Fibroblast of skin of left quadriceps (primary cell): ENCODE measurements at places on chromosomes 16 and 17.

DNA sequence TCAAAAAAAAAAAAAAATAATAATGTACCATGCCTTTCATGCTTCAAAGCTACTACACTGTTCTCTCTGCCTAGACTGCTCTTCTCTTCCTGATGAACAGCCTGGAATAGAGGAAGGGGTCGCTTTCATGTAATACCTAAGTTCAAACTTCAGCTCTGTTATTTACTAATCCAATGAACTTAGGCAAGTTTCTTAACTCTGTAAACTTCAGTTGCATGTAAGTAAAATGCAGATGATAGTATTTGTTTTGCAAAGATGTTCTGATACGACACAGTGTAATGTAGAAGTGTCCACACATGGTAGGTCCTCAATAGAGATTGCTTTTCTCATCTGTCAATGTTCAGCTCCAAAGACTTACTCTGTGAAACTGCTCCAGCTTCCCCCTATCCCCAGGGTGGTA lies 6.6 kb downstream of the COA3 start:
- no peak for DNase-seq

GRCh38 chr16:58040945-58041627 lies 15.5 kb downstream of the MMP15 start:
- no peak for DNase-seq

DNA sequence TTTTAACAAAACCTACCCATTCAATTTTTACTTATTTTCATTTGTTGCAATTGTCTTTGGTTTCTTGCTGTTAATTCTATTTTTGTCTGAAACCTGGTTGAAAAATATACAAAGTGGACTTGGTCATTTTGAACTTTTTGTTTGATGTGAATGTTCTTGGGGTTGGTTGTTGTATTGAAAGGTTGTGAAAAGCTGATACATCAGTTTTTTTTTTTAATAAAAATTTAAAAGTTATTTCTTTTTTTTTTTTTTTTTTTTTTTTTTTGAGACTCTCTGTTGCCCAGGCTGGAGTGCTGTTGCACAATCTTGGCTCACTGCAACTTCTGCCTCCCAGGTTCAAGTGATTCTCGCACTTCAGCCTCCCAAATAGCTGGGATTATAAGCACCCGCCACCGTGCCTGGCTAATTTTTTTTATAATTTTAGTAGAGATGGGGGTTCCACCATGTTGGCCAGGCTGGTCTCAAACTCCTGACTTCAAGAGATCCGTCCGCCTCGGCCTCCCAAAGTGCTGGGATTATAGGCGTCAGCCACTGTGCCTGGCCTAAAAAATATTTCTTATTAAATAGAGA lies 28.9 kb downstream of the WIPF2 start:
- no peak for DNase-seq

GRCh38 chr16:12796498-12796897 lies 7.2 kb downstream of the CPPED1 start:
- no peak for DNase-seq

GRCh38 chr16:77732241-77732946 lies 10.1 kb downstream of the NUDT7 start:
- DNase-seq = no peak

GRCh38 chr17:40978575-40979151 lies 5.5 kb downstream of the KRT40 start:
- DNase-seq = no peak

GRCh38 chr16:83946781-83947566 lies 6.1 kb upstream of the OSGIN1 start:
- no peak for DNase-seq

GRCh38 chr17:38898291-38898679 lies 27.1 kb upstream of the LASP1NB start:
- DNase-seq = no peak

- no peak for DNase-seq
Observed at GRCh38 chr17:8417806-8418205, 17.9 kb upstream of the NDEL1 start.

DNA sequence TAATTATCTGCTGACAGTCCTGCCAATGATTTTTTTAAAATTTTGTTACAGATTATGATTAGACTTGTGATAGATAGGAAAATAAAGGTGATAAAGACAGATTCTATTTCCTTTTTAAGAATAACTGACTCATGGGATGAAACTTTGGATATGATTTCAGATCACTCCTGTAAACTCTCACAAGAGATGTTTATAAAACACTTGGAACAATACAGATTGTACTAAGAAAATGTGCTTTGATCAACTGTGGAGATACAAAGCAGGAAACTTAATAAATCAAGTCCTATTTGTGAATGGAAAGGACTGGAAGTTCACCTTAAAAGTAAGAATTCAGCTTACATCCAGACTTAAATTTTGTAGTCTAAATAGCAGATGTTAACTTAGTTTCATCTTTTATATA lies 21.4 kb downstream of the MRTFB start:
- no peak for DNase-seq

DNA sequence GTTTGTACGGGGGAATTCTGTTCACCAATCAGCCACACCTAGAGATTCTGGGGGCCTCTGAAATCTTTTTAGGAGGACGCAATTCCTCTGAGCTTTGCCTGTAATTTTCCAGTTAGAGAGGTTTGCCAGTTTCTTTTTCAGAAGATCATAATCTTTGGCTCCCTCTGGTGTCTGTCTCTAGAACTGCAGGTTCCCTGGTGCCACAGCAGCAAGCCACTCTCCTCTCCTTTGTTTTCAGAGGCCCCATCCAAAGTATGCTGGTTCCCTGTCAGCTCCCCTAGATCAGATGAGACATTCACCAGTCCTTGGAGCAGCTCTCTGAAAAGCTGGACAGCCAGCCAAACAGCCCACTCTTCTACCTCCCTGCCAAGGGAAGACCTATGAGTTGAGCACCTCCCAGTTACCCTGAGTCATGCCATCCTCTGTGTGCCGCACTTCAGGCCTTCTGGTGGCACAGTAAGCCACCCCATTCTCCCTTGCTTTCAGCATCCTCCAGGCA lies 36.1 kb downstream of the RNF112 start:
- DNase-seq = peak; percentile 45

GRCh38 chr17:49548506-49549310 lies 27.0 kb upstream of the NXPH3 start:
- DNase-seq = no peak

DNA sequence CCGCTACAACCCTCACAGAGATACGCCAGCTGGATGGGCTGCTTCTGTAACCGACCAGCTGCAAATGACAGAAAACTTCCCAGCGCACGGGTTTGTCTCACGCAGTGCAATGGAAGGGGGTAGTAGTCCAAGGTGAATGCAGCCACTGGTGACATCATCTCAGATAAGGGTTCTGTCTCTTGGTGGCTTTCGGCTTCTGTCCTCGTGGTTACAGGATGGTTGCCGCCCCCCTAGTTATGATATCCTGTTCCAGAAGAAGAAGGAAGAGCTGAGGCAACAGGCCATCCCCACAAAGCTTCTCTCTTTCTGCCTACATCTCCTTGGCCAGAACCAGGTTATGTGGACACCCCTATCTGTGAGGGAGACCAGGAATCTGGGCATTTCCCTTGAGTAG lies 40.3 kb upstream of the BAHCC1 start:
- DNase-seq = no peak

- no peak for DNase-seq
Observed at GRCh38 chr16:12191102-12191501, 214.6 kb downstream of the SNX29 start.

GRCh38 chr17:77439189-77440018 lies 298.6 kb downstream of the SEC14L1 start:
- DNase-seq = no peak

DNA sequence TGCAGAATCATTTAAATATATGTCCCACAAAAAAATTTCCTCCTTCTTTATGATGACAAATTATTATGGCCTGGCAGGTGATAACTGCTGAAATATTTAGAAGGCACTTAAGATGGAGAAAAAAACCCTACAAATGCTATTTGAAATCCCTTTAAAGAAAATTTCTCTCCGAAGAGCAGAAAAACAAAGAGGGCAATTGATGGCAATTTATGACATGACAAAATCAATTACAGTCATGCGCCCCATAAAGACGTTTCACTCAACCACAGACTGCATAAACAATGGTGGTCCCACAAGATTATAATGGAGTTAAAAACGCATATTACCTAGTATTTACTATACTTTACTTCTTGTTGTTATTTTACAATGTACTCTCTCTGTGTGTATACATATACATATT lies 25.2 kb upstream of the KIF2B start:
- DNase-seq = no peak

GRCh38 chr17:72420775-72421127 lies 299.9 kb downstream of the SOX9 start:
- DNase-seq = no peak

- DNase-seq = no peak
Observed at GRCh38 chr16:15604460-15605440, 38.2 kb downstream of the MARF1 start.

DNA sequence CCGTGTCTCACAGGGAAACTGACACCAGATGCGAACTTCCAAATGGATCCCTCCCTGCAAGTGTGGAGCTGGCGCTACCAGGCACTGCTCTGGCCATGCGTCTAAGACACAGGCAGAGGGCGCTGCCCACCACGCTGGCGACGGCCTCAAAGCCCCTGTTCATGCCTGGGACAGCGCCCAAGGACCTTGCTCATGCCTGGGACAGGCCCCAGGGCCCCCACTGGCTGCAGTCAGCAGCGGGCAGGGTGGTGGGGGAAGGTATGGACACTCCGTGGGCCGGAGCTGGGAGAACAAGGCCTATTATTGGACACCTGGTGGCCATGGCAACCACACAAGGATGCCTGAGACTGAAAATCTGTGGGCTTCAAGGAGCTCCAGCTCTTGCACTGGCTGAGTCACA lies 8.8 kb downstream of the ZG16B start:
- peak; percentile 36 for DNase-seq

DNA sequence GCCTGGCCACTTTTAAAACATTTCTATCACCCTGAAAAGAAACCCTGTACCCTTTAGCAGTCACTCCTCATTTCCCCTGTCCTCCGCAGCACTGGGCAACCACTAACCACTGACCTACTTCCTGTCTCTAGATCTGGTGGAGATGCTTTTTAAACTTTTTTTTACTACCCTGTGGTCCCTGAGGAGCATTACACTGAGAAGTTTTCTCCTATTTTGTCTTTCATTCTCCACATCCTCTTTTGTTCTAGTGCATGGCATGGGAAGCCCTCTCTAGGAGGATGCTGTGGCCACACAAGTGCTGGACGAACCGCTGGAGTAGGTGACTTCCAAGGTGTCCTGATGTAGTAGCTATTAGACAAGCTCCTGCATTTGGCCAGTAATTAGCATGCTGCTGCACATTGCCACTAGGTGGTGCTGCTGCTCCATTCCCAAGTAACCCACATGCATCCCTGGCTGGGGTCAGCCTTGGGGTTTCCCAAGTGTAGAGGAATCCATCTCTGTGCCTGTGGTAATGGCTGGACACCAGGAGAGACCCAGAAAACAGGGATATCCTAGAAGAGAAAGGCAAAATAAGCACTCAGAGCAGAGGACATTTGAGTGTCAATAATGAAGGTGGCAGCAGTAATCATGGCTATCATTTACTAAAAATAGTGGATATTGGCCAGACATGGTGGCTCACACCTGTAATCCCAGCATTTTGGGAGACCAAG lies 143.8 kb upstream of the CRHR1 start:
- DNase-seq = peak; percentile 40

DNA sequence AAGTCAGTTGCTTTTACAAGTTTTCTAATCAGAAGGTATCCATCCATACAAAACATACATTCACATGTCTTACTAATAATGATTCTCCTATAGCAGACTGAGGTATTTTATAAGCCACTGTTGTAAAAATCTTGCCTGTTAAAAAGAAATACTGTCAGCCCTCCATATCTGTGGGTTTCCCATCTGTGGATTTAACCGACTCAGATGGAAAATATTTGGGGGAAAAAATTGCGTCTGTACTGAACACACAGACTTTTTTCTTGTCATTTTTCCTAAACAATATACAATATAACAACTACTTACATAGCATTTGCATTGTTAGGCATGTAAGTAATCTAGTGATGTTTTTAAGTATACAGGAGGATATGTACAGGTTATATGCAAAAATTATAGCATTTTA lies 90.4 kb downstream of the PARN start:
- peak; percentile 59 for DNase-seq

DNA sequence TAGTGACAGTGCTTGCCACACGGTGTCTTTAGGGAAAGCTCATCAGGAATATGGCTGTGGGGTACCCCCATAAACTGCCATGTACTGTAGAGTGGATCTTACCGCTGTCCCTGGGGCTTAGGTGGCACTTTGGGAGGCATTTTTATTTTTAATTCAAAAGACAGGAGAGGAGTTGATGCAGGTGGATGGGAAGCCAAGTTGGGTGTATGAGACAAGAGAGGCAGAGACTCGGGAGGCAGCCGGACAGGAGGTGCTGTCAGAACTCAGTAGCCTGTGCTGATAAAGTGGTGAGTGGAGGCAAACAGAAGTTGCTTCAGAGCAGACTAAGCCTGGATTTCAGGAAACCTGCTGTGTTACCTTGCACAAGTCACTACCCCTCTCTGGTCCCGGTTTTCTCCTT lies 185.9 kb downstream of the TMEM132E start:
- DNase-seq = no peak

DNA sequence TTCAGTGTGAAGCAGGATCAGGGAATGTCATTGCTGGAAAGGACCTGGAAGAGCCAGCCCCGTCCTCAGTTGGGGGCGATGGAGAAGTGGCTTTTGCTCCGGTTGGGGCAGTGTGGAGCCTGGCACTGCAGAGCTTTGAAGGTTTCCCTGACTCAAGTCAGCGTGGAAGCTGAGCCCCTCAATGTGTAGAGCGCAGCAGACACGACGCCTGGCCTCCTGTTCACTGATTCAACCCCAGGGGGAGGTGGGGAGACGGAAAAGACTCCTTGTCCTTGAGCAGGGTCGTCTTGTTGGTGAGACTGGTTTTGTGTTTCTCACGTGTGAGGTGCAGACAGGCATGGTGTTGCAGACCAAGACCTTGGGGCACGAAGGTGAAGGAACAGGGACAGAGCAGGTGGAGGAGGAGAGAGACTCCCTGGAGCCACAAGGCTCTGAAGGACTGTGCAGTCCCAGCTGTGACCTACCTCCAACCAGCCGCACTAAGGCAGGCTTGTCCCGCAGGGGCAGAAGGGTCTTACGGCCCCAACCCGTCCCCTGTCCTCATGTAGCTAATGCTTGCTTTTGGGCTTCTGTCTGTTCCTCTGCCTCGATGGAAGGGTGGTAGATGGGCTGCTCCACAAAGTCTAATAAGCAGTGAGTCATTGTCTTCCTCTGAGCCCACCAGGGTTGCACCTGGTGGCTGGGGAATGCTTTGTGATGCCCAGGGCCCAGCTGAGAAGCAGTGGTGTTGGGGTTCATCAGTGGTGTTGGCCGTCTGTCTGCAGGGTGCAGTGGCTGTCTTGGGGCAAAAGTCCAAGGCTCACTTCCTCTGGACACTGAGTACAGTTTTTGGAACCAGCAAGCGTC lies 47.8 kb downstream of the MPRIP start:
- no peak for DNase-seq

DNA sequence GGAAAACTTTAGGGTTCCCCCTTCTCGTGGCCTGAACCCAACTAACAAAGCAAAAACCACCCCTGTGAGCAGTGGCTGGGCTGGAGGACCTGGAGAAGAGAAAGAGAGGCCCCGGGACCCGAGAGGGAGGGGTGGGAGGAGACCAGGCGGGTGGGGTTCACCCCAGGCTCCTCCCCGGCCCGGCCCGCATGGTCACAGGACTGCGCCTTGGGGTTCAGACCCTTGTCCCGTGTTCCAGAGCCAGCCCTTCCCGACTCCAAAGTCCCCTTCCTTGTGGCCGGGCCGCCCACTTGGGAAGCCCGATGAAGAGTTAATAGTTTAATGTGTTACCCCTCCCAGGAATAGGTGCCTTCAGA lies 852 bp downstream of the MARVELD3 start:
- no peak for DNase-seq
